ENCODE measurements at places on chromosomes 12 and 14.

- DNase-seq, result no peak
These were observed 10.0 kb downstream of the DNAH10 start for GRCh38 chr12:123772074-123772473.

DNA sequence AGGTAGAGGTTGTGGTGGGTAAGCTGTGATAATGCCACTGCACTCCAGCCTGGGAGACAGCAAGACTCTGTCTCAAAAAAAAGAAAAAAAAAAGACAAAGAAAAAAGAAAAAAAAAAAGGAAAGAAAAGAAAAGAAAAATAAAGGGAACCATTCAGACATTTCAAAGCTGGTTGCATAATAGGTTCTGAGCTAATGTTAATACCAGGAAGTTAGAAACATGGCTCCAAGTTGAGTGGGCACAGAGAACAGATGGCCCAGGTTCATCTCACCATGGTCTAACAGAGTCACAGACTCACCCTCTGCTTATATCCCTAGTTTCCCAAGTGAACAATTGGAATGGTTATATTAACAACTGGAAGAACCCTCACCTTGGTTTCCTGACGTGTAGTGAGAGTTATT is 17.4 kb upstream of the ZDHHC17 start:
- no peak for DNase-seq

- DNase-seq, result peak; percentile 83
These were observed 11.2 kb downstream of the CEP170B start for GRCh38 chr14:104876251-104876699.

DNA sequence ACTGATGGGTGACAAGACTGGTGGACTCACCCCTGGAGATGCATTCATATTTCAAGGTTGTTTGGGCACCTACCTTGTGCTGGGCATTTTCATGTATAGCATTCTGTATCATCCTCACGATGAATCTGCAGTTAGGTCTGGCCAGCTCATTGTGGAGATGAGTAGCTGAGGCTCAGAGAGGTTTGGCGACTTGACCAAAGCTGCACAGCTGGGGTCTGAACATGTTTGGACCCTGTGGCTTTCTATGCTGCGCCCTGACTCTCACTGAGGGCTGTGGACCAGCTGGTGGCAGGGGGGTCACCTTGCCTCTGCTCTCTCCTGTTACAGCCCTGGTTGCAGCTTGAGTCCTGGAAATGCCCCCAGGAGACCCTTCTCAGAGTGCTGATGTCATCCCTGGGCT is 24.9 kb upstream of the CCDC63 start:
- DNase-seq, result no peak

- DNase-seq, result peak; percentile 56
These were observed 154.1 kb upstream of the FKBP4 start for GRCh38 chr12:2640709-2641108.
